ENCODE measurements at places on chromosomes 16 and 17. TPM values are rescaled to one million over a fixed set of nuclear protein-coding genes. Genes with fewer than 3 reads are reported as not detected.

The CIBAR2 gene
- not detected for total RNA-seq

The MYH2 gene
- 0.28 TPM for total RNA-seq

The DNAH9 gene
- not detected for total RNA-seq

The NPW gene
- not detected for total RNA-seq

The KRT36 gene
- not detected for total RNA-seq

The MYH13 gene
- not detected for total RNA-seq

The PLLP gene
- total RNA-seq = 8.6 TPM

The ICAM2 gene
- 41.6 TPM for total RNA-seq

The GRAP gene
- total RNA-seq = 1.6 TPM

DNA sequence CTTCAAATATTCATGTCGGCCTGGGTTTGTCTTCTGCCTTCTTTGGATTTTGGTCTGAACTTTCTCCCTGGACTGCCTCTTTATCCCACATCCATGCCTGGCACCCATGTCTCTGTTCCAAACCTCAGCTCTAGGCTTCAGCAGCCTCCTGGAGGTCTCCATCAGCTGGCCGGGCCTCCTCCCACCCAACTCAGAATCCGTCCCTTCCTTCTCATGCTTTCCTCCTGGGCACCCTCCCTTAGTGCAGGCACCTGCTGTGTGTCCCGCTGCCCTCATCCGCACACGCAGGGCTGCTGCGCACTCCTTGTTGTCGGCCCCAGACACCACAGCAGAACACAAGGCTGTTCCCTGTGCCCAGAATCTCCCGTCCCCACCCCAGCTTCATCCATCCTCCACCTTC, 14.0 kb downstream of the LDHD start:
- DNase-seq = no peak
- no peak overlapping the region for H3K27ac ChIP-seq
- H3K36me3 ChIP-seq = no peaks in the 10 kb centered on the region
- H3K27me3 ChIP-seq = no peaks in the 10 kb centered on the region

- H3K4me3 ChIP-seq = no peak overlapping the region
- H3K27ac ChIP-seq = no peak overlapping the region
- no peak for DNase-seq
- no peaks in the 10 kb centered on the region for H3K36me3 ChIP-seq
- H3K4me1 ChIP-seq = no peaks in the 10 kb centered on the region
Measured at GRCh38 chr16:23026784-23027362, 122.4 kb downstream of the USP31 start.

- no peaks in the 10 kb centered on the region for H3K27me3 ChIP-seq
- no peaks in the 10 kb centered on the region for H3K4me1 ChIP-seq
- no peak overlapping the region for H3K4me3 ChIP-seq
- no peak overlapping the region for H3K27ac ChIP-seq
- no peak for DNase-seq
Measured at GRCh38 chr17:68821860-68822696, 133.1 kb downstream of the ABCA8 start.

GRCh38 chr17:55521186-55521585, 9.9 kb upstream of the SMIM36 start:
- no peak overlapping the region for H3K4me3 ChIP-seq
- H3K36me3 ChIP-seq = no peaks in the 10 kb centered on the region
- no peak for DNase-seq
- no peaks in the 10 kb centered on the region for H3K4me1 ChIP-seq
- no peak overlapping the region for H3K27ac ChIP-seq

DNA sequence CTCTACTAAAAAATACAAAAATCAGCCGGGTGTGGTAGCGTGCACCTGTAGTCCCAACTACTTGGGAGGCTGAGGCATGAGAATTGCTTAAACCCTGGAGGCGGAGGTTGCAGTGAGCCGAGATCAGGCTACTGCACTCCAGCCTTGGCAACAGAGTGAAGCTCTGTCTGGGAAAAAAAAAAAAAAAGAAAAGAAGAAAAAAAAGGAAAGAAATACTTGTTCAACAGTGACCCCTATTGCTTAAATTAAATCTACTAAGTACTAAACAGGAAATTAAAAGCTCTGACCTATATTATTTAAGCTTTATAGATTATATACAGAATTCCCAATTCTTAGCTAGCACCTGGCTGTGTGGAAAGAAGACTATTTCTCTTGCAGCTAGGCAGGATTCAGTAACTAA, 48.9 kb downstream of the FBXL20 start:
- no peaks in the 10 kb centered on the region for H3K27me3 ChIP-seq
- H3K4me3 ChIP-seq = no peak overlapping the region
- no peak overlapping the region for H3K27ac ChIP-seq
- no peaks in the 10 kb centered on the region for H3K36me3 ChIP-seq
- no peak for DNase-seq

DNA sequence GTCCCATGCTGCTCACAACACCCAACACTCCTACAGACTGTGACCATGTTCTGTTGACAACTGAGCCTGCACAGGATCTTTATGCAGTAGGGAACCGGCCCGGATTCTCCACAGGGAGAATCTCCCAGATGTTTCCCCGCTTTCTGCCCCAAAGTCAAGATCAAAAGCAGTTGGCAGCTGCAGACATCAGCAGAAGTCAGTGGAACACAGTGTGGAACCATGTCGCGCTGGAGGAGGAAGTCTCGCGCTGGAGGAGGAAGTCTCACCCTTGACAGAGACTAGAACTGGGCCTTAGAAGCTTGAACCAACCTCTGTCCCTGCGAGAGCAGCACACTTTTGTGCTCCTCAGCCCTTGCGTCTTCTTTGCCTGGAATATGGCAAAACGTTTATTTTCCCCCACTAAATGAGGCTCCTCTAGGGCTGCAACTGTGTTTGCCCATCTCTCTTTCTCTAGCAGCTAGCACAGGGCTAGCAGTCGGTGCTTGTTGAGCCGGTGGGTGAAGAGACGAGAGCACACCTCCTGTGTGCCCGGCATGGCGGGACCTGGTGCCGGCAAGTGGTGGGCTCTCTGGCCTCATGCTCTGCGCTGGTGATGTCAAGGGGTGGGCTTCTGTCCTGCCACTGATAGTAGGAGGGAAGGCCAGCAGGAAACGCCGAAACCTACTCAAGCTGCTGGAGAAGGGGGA, 2.1 kb upstream of the MRC2 start:
- no peaks in the 10 kb centered on the region for H3K36me3 ChIP-seq
- H3K4me3 ChIP-seq = no peak overlapping the region
- no peak for DNase-seq
- H3K27me3 ChIP-seq = no peaks in the 10 kb centered on the region
- H3K27ac ChIP-seq = no peak overlapping the region

DNA sequence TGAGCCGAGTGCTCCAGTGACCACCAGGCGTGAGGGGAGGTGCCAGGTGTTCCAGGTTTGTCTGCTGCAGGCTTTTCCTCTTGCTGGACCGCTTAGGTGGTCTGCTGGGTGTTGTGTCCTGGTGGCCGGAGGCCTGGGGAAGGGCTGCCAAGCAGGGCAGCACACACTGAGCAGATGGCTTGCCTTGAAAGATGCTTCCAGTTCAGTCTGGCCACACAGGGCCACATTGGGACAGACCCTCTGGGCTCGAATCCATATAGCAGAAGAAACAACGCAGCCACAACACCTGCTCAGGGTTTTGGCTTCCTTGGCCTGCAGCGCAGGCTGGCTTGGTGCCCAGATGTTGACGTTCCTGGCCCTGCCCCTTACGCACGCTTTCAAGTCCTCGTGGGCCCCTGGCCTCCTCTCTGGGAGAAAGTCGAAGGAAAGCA, 24.8 kb downstream of the GINS2 start:
- no peaks in the 10 kb centered on the region for H3K4me1 ChIP-seq
- peaks cover 72% of the 10 kb centered on the region for H3K36me3 ChIP-seq
- H3K27ac ChIP-seq = no peak overlapping the region
- DNase-seq = no peak

GRCh38 chr16:52069866-52070265, 477.1 kb downstream of the TOX3 start:
- H3K27ac ChIP-seq = no peak overlapping the region
- no peak for DNase-seq
- H3K4me3 ChIP-seq = no peak overlapping the region
- H3K4me1 ChIP-seq = no peaks in the 10 kb centered on the region

DNA sequence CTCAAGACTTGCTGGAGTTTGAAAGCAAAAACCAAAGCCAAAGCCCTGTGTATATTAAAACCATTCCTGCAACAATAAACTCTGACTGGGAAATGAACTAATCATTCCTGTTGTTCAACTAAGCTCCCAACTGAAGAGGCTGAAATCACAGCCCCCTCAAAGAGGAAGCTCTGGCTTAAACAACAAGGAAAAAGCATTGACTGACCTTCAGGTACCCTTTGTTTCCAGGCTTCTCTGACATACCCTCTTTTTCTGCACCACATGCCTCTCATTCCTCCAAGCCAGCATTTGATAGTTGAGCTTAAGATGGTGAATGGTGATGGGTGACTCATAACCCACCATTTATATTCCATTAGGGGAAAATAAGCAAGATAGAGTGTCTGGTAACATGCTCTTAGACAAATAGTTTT, 470.9 kb upstream of the SOX9 start:
- DNase-seq = no peak
- H3K4me1 ChIP-seq = no peaks in the 10 kb centered on the region
- H3K27me3 ChIP-seq = no peaks in the 10 kb centered on the region
- H3K36me3 ChIP-seq = no peaks in the 10 kb centered on the region

DNA sequence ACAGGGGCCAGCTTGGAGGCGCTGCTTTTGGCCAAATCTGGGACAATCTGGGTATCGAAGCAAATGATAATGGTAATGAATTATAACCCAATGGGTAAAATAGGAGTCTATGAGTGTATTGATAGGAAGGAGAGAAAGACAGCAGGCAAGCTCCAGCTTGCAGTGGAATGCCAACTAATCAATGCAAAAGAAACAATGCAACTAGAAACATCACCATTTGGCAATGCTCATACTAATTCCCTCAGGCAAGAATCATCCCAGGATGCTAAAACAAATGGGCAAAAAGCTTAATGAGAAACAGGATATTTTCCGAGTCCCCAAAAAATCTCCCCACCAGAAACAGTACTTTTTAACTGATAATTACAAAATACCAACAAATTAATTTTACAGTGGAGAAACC, 64.7 kb downstream of the ADCY9 start:
- H3K4me1 ChIP-seq = peaks cover 48% of the 10 kb centered on the region
- H3K27ac ChIP-seq = peak overlapping the region; percentile 75
- no peaks in the 10 kb centered on the region for H3K36me3 ChIP-seq
- H3K4me3 ChIP-seq = no peak overlapping the region

Measured in thoracic aorta (tissue), 2 donors.